ENCODE measurements at places on chromosomes 2 and 18.

DNA sequence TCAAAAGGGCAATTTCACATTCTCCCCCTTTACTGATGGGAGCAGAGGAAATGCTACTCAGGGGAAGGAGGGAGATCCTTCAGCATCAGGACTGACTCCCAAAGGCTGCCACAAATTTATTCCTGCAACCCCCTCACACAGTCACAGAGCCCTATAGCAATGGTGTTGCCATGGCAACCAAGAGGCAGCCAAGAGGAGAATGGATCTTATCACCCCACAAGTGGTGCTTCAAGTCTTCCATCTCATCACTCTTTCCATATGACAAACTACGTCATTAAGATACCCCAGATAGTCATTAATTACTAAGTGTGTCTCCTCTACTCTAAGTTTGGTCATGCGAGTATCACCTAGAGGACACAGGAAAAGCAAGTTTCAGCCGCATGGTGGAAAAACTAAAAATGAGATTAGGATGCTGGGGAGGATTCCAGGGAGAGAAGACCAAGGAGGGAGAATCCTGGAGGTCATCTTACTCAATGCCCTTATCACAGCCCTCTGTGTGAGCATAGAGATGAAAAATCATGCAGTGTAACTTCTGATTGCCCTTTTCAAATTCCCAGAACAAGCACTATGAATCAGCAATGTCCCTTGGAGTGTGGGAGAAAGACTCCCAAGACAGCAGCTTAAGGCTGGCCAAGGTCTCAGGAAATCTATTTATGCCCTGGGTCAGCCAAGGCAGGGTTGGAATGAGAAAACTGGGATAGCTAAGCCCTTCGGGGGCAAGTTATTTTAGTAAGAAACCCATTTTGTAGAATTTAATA is 885.7 kb upstream of the KLHL29 start:
- no peak for DNase-seq

GRCh38 chr2:222959358-222959757 is 92.6 kb upstream of the KCNE4 start:
- no peak for DNase-seq

DNA sequence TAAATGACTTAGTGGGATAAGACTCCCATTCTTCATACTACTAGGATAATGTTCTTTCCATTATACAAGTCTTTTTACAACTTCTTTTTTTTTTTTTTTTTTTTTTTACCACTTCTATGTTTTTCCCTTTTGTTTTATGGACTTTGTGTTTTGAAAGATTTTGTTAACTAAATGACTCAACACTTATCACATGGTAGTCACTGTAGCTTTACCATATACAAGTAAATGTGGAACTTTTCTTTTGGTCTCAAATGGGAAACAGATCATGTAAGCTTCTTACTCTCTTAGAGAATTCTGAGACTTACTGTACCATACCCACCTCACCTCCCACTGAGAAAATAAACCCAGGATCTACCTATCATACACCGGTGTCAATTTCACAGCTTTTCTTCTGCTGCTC is 590.3 kb upstream of the CDH2 start:
- DNase-seq = no peak

GRCh38 chr2:101160454-101160853 is 9.3 kb upstream of the TBC1D8 start:
- DNase-seq = no peak

GRCh38 chr2:149278872-149279264 is 51.5 kb upstream of the LYPD6 start:
- DNase-seq = no peak

DNA sequence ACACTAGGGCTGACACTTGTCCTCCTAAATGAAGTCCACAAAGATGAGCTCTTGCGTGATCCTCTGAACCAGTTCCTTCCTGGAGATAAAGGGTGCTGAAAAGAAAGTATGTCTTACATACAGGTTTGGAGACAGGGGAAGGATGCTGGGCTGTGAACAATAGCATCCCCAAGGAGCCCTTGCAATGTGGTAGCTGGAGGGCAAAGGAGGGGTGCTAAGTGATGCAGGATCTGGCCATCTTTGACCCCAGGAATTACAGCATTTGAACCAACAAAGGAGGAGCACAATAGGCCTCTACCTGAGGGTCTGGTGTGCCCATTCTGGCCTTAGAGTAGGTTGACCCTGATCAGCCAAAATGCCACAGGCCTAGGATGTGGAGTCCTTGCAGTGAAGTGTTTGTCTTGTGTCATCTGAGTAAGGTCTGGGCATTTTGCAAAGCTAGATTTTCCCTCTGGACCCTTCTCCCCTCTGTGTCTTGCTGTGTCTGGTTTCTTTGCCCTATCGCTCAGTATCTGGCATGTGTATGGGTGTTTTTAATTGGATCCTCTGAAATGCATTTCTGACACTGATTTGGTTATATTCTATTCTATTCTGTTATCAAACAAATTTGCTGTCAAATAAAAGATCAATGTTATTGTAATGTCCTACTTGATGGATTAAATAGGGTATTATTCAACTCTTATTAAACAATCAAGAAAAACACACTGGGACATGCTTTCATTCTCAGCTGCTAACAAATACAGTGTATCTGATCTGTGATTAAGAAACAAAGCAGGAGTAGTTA is 364.8 kb upstream of the MEIS1 start:
- DNase-seq = no peak

- DNase-seq = no peak
These were observed 40.6 kb downstream of the TAF1B start for GRCh38 chr2:9883897-9884296.

DNA sequence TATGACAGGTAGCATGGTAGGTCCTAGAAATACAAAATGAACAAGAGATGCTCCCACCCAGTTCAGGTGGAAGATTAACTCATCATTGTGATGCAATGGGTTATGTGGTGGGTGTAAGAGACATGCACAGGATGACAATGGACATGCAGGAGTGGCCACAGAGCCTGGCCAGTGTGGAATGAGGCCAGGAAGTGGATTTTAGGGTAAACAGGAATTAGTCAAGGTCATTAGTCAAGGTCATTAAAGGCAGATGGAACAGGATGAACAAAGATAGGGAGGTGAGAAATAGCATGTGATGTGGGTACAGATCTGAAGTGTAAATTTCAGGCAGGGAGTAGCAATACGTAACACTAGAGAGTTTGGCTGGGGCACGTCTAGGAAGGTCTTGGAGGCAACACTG is 15.6 kb upstream of the SERTAD2 start:
- no peak for DNase-seq

DNA sequence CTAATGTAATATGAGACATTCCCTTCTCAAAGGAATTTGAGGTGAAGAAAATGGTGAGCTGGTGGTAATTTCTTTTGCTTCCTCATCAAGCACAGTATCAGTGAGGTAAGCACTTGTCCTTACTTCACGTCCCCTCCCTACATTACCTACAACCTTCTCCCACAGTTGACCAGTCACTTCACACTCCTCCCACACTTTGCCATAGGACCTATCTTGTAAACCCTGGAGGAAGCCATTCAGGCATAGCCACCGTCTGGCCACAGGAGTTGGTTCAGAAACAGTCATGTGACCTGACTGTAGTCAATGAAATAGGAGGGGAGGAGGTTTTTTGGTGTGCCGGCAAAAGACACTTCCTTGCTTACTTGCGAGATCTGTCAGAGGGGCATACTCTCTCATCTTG is 12.1 kb downstream of the ACOXL start:
- no peak for DNase-seq

DNA sequence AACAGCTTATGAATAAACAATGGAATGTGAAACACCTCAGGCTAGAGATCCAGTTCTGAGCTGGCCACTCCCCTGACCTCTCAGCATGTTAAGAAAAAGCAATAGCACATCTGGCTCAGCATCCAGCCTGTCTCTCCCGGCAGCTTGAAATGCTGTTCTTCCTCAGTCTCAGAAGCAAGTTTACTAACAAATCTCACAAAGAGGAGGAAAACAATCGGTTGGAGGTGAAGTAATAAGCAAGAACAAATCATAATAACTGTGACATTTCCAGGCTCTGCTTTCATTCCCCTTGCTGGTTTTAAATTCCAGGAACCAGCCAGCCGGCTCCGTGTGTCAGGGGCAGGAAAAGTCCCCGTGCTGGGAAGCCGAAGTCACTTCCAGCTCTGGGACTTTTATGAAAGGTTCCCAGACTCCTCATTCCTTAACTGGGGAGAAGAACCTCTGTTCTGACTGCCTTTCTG is 133.9 kb upstream of the ARL4C start:
- no peak for DNase-seq

DNA sequence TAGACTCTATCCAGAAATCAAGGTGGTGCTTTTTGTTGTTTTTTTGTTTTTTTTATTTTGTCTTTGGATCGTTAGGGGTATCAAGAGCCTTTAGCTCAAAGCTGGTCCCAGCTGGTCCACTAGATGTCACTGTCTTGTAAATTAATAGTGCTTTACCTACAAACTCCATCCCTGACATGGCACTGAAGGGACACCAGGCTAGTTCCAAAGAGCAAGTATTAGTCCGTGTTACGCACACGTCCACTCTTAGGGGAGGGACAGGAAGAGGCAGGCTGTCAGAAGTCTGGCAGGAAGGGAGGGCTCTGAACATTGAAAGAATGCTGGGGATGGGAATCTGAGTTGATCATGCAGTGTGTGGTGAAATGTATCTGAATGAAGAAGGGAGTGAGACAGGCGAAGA is 85.9 kb upstream of the CCBE1 start:
- DNase-seq = peak; percentile 57

- DNase-seq = no peak
These were observed 19.0 kb downstream of the LCT start for GRCh38 chr2:135817951-135818350.

DNA sequence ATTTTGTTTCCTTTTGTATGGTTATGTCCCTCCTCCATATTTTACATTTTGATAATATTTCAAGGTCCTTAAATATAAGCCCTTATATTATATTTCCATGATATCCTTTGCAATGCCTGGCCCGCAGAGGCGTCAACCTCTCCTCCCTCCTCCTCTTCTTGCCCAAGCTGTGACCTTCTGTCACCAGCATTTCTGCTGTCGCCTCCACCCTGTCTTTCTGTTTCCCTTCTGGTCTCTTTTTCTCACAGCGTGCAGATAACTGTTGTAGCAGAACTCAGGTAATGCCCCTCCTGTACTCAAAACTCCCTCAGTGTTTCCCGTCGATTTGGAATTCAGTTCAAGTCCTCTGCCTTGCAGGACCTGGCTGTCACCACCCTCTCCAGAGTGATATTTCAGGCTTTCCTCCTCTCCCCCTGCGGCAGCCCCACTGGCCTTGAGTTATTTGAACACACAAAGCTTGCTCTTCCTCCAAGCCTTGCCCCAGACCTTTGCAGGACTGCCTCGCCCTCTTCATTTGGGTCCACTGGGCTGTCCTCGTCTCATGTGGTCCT is 709.3 kb downstream of the DCDC2C start:
- DNase-seq = no peak
